ENCODE measurements at places on chromosomes 4 and X. TPM values are rescaled to one million over a fixed set of nuclear protein-coding genes. Genes with fewer than 3 reads are reported as not detected.
A peak's percentile ranks its signal among the peaks of the same experiment; 100 is the strongest.

The TIGD4 gene
- total RNA-seq = 0.25 TPM

DNA sequence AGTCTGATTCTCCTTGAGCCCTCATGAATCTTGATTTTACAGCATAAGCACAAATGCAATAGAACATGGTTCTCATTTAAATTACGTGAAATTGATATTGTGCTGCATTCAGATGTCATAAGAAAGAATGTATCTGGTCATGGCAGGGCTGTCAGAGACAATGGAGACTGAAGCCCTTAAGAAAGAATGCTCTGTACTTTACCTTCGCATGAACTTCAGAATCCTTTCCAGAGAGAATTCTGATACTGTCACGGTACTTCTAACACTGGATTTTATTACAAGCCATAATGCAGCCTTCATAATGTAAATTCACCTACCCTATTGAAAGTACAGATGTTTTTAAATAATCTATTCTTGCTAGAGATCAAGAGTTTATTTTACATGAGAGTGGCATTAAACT lies 677.9 kb upstream of the ADGRL3 start:
- no peak overlapping the region for H3K4me3 ChIP-seq
- no peaks in the 10 kb centered on the region for H3K27me3 ChIP-seq
- H3K36me3 ChIP-seq = no peaks in the 10 kb centered on the region
- no peaks in the 10 kb centered on the region for H3K4me1 ChIP-seq
- DNase-seq = no peak

- DNase-seq = no peak
- H3K27me3 ChIP-seq = no peaks in the 10 kb centered on the region
- H3K36me3 ChIP-seq = no peaks in the 10 kb centered on the region
- no peak overlapping the region for H3K27ac ChIP-seq
Measured at GRCh38 chr4:23720556-23720955, 169.3 kb downstream of the PPARGC1A start.

DNA sequence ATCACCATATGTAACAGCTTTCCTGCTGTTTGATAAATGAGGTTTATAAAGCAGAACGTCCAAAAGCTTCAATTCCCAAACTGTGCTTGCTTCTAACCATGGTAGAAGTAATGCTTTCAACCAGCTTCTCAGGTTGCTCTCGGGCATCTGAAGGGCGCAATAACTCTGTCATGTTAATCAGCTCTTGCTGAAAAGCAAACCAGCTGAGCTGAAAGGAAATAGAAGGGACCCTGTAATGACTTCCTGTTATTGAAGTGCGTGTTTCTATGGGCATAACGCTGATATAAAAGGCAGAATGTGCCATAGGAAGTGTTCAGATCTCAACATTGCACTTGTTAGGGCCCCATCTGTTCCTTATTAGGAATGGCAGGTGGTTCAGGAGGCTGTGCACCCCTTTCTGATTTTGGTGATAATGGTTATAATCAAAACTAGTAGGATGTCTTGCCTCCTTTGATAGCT lies 21.2 kb downstream of the HERC3 start:
- H3K4me3 ChIP-seq = peak overlapping the region; percentile 62
- H3K36me3 ChIP-seq = peaks cover 54% of the 10 kb centered on the region
- H3K27ac ChIP-seq = peak overlapping the region; percentile 92

- H3K4me1 ChIP-seq = no peaks in the 10 kb centered on the region
- no peak for DNase-seq
- no peaks in the 10 kb centered on the region for H3K36me3 ChIP-seq
- no peak overlapping the region for H3K27ac ChIP-seq
- no peaks in the 10 kb centered on the region for H3K27me3 ChIP-seq
- H3K4me3 ChIP-seq = no peak overlapping the region
Measured at GRCh38 chr4:186946682-186947294, 223.1 kb upstream of the FAT1 start.

DNA sequence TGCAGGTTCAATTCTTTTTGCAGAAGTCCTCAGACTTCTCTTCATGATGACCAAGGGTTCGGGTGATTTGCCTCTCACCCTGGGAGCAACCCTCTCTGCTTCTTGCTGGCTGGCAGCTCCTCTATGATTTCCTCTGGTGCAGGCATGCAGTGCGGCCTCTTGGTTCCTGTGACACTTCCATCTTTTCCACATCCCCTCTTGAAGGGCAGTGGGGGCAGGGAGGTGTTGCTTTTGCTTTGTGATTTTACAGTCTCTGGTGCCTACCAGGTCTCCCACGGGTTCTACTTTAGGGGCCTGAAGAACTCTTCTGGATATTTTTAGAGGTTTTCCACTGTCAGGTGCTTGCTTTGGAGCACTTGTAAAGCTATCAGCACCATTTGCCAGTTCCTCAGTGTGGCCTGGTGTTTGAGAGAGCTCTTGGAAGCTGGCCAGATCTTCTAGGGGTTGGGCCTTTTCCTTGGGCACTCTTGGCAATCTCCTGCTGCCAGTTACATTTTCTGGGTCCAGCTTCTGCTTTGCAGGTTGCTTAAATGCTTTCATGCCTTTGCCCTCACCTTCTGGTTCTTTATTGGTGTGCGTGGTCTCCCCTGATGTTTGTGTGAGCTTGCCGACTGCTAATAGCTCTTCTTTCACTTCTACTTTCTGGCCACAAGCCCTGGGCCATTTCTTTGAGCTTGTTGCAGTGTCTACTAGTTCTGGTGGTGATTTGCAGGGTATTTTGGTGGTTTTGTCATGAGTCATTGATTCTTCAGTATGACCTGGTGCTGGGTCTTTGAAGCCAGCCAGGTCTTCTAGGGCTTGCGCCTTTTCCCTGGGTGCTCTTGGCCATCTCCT lies 11.5 kb upstream of the CHST7 start:
- H3K36me3 ChIP-seq = no peaks in the 10 kb centered on the region
- no peaks in the 10 kb centered on the region for H3K27me3 ChIP-seq
- peaks cover 17% of the 10 kb centered on the region for H3K4me1 ChIP-seq
- H3K4me3 ChIP-seq = no peak overlapping the region
- peak overlapping the region; percentile 77 for H3K27ac ChIP-seq

DNA sequence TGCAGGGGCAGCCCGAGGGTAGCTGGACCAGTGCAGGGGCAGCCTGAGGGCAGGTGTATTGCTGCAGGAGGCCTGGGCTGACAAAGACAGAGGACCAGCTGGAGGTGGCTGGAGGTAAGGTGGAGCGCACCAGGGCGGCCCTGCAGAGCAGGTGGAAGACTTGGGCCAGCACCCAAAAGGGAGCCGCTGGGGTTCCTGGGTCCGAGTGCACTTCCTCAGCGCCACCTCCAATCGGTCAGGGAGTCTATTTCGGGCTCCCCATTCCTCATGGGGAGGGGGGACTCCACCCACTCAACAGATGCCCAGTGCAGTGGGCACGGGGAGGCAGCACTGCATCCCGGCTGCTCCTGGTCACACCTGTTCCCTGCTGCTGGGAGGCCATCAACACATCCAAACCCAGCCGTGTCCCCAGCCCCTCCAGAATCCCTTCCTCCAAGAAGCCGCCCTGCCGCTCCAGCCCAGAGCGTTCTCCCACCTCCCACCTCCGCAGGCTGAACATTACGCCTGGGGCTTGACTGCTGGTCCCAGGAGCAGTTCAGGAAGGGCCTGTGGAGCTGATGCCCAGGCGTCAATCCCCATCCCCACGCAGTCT lies 1.5 kb downstream of the LRPAP1 start:
- H3K27me3 ChIP-seq = peaks cover 1% of the 10 kb centered on the region
- H3K4me3 ChIP-seq = peak overlapping the region; percentile 99
- no peak for DNase-seq
- peaks cover 39% of the 10 kb centered on the region for H3K4me1 ChIP-seq

GRCh38 chrX:5857232-5857631 lies 371.4 kb downstream of the NLGN4X start:
- H3K27ac ChIP-seq = no peak overlapping the region
- no peaks in the 10 kb centered on the region for H3K4me1 ChIP-seq
- DNase-seq = no peak
- no peaks in the 10 kb centered on the region for H3K27me3 ChIP-seq
- H3K4me3 ChIP-seq = no peak overlapping the region

The EDNRA gene
- not detected for total RNA-seq

The CSAG3 gene
- 0.62 TPM for total RNA-seq

The OPRPN gene
- not detected for total RNA-seq

The TMSB15C gene
- total RNA-seq = 4.1 TPM

The MAGED1 gene
- total RNA-seq = 35.0 TPM

DNA sequence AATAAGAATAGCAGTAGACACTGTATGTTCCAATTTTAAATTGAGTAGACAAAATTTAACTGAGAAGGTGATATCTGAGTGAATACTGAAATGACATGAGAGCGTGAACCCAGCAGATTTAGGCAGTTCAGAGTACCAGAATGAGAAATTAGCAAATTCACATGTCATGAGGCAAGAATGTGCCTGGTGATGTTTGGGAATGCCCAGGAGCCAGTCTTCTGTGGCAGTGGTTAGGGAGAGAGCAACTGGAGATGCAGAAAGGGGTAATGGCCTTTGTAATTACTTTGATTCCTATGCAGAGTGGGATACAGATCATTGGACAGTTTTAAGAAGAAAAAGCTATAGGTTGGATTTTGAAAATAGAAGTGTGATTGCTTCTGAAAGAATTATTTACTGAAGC lies 621.9 kb downstream of the TECRL start:
- no peaks in the 10 kb centered on the region for H3K36me3 ChIP-seq
- no peaks in the 10 kb centered on the region for H3K27me3 ChIP-seq
- H3K4me1 ChIP-seq = no peaks in the 10 kb centered on the region
- no peak overlapping the region for H3K27ac ChIP-seq

GRCh38 chr4:153713866-153714646 lies 30.0 kb downstream of the TLR2 start:
- no peak for DNase-seq
- no peak overlapping the region for H3K4me3 ChIP-seq
- H3K27ac ChIP-seq = no peak overlapping the region
- peaks cover 6% of the 10 kb centered on the region for H3K4me1 ChIP-seq
- H3K36me3 ChIP-seq = no peaks in the 10 kb centered on the region
- H3K27me3 ChIP-seq = peaks cover 8% of the 10 kb centered on the region

The SCLT1 gene
- 36.9 TPM for total RNA-seq

The LRAT gene
- not detected for total RNA-seq

DNA sequence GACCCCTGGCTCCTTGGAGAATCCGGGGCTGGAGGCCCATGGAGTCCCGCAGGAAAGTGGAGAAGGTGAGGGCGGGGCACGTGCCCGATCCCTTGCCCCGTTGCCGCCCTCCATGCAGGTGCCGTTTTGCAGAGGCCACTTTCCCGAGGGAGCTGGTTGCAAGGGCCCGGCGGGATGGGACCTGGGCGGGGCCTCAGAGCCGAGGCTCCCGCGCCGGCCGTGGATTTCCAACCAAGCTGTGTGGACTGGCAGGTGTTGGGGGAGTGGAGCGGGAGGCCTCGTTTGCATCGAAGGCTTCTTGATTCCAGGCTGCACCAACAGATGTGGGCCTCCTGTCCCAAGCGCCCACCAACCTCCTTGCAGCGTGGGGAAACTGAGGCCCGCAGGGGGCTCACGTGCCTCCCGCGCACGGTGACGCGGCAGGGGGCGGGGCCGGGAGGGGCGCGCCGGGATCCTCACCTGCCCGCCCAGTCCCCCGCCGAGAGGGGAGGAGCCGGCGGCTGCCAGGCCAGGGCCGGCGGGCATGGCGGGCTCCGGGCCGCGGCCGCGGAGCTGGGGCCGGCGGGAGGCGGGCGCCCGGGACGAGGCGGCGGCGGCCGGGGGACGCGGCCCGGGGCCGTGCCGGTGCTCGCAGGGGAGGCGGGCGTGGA lies 24.9 kb downstream of the SH3BP2 start:
- H3K4me1 ChIP-seq = peaks cover 59% of the 10 kb centered on the region
- H3K27ac ChIP-seq = no peak overlapping the region
- H3K27me3 ChIP-seq = no peaks in the 10 kb centered on the region
- no peak for DNase-seq
- peaks cover 46% of the 10 kb centered on the region for H3K36me3 ChIP-seq
- H3K4me3 ChIP-seq = peak overlapping the region; percentile 73

DNA sequence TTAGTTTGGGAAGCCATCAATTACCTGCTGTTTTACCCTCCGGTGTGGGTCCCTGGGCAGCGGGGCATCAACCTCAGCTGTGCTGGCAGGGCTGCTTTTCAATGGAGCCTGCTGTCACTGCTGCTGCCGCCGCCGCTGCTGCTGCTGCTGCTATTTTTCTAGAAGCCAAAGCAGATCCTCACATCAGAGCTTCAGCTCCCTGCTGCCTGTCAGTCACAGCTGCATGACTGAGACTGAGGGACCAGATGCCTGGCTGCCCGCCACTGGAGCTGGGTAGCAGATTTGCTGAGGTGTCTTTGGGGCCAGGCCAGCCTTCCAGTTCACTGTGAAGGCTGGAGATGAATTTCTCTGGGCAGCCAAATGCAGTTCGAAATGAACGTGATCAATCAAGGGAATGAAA lies 200.3 kb upstream of the NHS start:
- no peaks in the 10 kb centered on the region for H3K4me1 ChIP-seq
- no peaks in the 10 kb centered on the region for H3K27me3 ChIP-seq
- no peak overlapping the region for H3K4me3 ChIP-seq
- no peak for DNase-seq
- H3K27ac ChIP-seq = no peak overlapping the region

DNA sequence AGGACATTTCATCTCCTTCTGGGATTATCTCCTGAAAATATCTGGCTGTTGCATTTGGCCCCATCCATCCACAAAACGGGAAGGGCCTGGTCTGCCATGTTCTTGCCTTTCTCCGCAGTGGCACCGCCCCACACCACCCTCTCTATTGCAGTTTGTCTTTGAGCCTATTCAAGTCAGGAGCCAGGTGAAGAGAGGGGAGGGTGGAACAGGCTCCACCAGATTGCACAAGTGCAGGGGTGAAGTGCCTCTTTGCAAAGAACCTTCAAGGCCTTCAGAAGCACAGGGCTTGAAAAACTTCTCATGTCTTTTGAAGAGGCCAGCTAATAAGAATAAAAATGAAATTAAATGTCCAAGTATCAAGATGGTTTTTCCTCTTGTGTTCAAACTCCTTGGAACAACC lies 28.7 kb downstream of the RS1 start:
- H3K27me3 ChIP-seq = no peaks in the 10 kb centered on the region
- no peak overlapping the region for H3K4me3 ChIP-seq
- no peak for DNase-seq
- no peak overlapping the region for H3K27ac ChIP-seq

DNA sequence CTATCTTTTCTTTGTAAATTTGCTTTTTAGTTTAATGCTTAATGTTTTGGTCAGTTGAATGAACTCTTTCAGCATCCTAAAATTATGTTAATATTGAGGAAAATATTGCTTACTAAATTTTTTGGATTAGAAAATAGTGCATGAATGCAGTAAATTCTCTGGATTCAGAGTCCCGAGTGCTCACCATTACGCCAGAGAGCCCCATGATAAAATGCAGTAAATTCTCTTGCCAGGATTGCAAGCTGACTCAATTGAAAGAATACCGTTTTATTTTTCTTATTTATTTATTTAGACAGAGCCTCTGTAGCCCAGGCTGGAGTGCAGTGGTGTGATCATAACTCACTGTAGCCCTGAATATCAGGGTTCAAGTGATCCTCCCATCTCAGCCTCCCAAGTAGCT lies 60.9 kb upstream of the ENPEP start:
- H3K36me3 ChIP-seq = no peaks in the 10 kb centered on the region
- peaks cover 2% of the 10 kb centered on the region for H3K27me3 ChIP-seq
- H3K4me1 ChIP-seq = no peaks in the 10 kb centered on the region
- no peak overlapping the region for H3K4me3 ChIP-seq

The CYTL1 gene
- not detected for total RNA-seq
